ENCODE measurements at places on chromosomes 5 and 9. TPM values are rescaled to one million over a fixed set of nuclear protein-coding genes. Genes with fewer than 3 reads are reported as not detected.

Gene GABRA6
- total RNA-seq = not detected

Gene PCDHGC5
- total RNA-seq = 8.1 TPM

Gene AFAP1L1
- total RNA-seq = 1.8 TPM

Gene KIF20A
- 47.7 TPM for total RNA-seq

Gene SEMA5A
- total RNA-seq = 19.6 TPM

Gene NSG2
- not detected for total RNA-seq

Gene CHMP5
- total RNA-seq = 85.1 TPM

Gene S100Z
- not detected for total RNA-seq

Gene N4BP3
- total RNA-seq = 0.32 TPM

Gene GARIN3
- not detected for total RNA-seq

Gene BHMT2
- 14.9 TPM for total RNA-seq

Gene SAP30L
- total RNA-seq = 27.3 TPM

Gene PKD2L2
- total RNA-seq = not detected

Gene BARX1
- 88.3 TPM for total RNA-seq

Gene SOHLH1
- not detected for total RNA-seq

Gene TIMD4
- not detected for total RNA-seq

Gene PRRX2
- 20.9 TPM for total RNA-seq

Gene ZFP62
- total RNA-seq = 22.4 TPM

Gene GRIN3A
- total RNA-seq = under 0.01 TPM

Gene FRMD3
- 0.11 TPM for total RNA-seq

Gene PCDHGA12
- 30.2 TPM for total RNA-seq

Gene HTR1A
- total RNA-seq = not detected

Gene KCNV2
- total RNA-seq = not detected

Gene SPINK4
- total RNA-seq = not detected

Gene TXNDC8
- not detected for total RNA-seq

Gene GRXCR2
- total RNA-seq = not detected

Gene PLAC8L1
- total RNA-seq = not detected

Gene SIGMAR1
- total RNA-seq = 57.5 TPM

Gene ZFP2
- total RNA-seq = 2.1 TPM

Gene TMEM203
- 29.4 TPM for total RNA-seq

Gene ZNF367
- total RNA-seq = 4.2 TPM

Gene PCDHB10
- 2.5 TPM for total RNA-seq

Gene TAS2R1
- not detected for total RNA-seq

Gene SPAAR
- 0.26 TPM for total RNA-seq

Gene ACOT12
- total RNA-seq = not detected

Gene ITK
- under 0.01 TPM for total RNA-seq

Gene ZNF462
- total RNA-seq = 18.9 TPM

Gene TEX48
- total RNA-seq = not detected

Gene FIBCD1
- 0.13 TPM for total RNA-seq

Gene CAVIN4
- 0.91 TPM for total RNA-seq

Gene MCIDAS
- total RNA-seq = 0.39 TPM

Gene FOXD4L3
- total RNA-seq = not detected

Gene TRAF1
- 7.6 TPM for total RNA-seq

Gene MEGF10
- 0.78 TPM for total RNA-seq

Gene NME5
- 11.1 TPM for total RNA-seq

Gene FCN1
- total RNA-seq = not detected

Gene ENTREP1
- under 0.01 TPM for total RNA-seq

Gene RPL37
- total RNA-seq = 119 TPM

Gene NDFIP1
- 130 TPM for total RNA-seq

Gene ADGRD2
- not detected for total RNA-seq

Gene SPINK5
- not detected for total RNA-seq

Gene CCDC112
- total RNA-seq = 2.5 TPM

Gene FAT2
- 0.11 TPM for total RNA-seq

Measured in articular chondrocyte of knee joint (primary cell).